ENCODE measurements at places on chromosomes 11 and 22.

- no peak for DNase-seq
Measured at GRCh38 chr11:133946541-133947318, 10.0 kb downstream of the IGSF9B start.

DNA sequence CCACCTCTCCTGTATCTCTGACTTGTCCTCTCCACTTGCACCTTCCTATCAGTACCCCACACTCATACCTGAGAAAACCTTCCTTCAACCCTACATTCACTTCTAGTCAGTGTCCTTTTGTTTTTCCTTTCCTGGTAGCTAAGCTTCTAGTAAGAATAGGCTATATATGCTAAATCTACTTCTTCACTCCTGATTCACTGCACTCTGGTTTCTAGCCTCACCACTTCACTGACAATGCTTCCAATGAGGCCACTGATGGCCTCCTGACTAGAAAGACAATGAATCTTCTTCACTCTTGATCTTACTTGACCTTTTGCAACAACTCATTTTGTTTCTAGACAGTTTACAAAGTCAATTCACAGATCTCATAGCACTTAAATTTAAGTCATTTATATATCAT, 52.0 kb downstream of the RELT start:
- no peak for DNase-seq

GRCh38 chr11:65298655-65299179, 15.9 kb upstream of the CDC42EP2 start:
- no peak for DNase-seq

- DNase-seq = no peak
Measured at GRCh38 chr22:43553451-43554258, 141.8 kb downstream of the MPPED1 start.

GRCh38 chr22:41280065-41280464, 5.9 kb downstream of the RANGAP1 start:
- DNase-seq = no peak

- DNase-seq = no peak
Measured at GRCh38 chr11:108670451-108670850, 5.6 kb downstream of the DDX10 start.

- no peak for DNase-seq
Measured at GRCh38 chr22:46011627-46012181, 34.7 kb upstream of the WNT7B start.

DNA sequence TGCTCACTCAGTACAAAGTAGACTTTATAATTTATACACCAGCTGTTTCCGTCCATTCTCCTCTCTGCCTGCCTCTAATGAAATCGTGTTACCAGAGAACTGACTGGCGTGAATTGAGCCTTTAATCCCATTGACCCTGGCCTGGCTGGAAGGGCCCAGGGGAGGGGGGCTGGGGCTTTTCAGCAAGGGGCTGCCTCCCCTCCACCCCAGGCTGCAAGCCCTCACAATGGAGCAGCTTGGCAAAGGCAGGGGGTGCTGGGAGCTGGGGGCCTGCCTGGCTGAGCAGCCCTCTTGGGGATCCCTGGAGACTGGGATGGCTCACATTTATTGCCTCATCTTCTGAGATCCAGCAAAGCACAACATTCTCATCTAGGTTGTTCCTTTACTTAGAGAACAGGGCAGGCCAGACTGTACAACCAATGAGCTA, 25.8 kb upstream of the LMO1 start:
- no peak for DNase-seq

DNA sequence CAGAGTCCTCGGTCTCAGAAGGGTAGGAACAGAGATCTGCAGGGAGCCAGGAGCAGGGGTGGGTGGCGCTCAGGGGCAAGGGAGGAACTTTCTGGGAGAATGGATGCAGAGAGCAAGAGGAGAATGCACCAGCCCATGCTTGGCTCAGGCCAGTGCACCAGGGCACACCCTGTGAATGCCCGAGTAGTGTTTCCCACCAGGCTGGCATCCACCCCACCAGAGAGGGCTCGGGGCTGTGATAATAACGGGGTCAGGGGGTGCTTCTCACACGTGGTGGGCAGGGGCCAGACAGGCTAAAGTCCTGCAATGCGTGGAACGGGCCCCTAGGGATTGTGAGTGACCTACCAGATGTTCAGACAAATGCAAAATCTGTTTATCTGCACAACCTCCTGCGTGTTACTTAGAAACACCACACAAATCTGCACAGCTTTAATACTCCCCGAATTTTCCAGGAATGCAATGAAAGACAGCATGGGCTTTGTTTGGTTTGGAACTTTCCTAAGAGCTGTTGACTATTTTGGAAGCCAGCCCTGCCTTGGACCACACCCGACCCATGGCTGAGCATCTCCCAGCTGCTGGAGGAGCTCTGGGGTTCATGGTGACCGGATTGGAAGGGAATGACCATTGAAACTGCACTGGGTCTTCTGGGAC, 368.3 kb downstream of the SHANK2 start:
- no peak for DNase-seq

GRCh38 chr11:133222425-133223330, 309.6 kb downstream of the OPCML start:
- DNase-seq = no peak

DNA sequence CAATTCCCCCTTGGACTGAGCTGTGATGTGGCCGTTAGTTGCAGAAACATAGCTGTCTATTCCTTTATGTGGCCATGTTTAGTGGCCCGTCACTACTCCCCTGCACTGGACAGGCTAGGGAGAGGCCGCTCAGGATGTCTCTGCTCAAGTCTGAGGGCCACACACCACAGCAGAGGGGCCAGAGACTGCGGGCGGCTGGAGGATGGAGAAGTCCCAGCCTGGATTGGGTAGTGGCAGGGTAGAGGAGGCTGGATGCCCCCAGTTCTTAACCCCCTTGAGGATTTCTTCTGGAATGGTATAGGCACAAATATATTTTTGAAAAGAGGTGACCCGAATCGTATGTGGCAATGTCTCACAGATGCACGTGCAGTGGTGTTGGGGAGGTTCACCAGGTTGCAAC, 116.4 kb upstream of the B3GAT1 start:
- no peak for DNase-seq

DNA sequence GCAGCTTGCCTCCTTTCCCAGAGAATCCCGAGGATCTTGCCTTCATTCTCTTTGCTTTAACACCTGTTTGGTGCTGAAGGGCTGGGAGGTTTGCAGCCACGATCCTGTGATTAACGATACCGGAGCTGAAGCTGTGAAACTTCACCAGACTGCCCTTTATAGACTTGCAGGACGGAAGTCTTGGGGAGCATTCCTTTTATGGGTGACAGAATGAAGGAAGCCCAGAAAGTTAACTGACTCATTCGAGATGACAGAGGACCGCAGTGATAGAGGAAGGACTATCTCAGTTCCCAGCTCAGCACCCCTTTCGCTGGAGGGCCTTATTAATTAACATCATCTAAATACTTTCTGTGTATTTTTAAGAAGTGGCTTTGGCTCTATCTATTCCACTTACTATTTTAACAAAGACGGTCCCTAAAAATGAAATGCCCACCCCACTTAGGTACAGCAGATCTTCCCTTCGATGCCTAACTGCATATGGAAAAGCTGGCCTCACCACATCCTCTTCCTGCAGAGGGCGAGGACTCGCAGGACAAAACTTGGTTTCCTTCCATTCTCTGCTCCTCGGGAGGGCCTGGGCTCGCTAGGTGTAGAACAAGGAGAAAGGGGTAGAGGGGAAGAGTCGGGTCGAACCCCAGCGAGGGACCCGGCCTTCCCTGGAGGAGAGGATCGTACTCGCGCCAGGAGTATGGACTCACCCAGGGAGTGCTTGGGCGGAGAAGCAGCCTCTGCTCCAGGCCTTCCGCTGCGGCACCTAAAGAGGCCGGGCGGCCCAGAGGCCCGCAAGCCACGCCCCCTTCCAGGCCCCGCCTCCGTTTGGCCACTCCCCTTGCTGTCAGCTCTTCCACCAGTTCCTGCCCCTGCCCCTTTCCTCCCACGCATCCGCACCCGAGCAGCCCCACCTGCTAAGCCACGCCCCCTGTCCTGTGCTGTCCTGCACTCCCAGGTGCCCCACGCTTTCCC, 30.7 kb upstream of the USP47 start:
- DNase-seq = no peak

GRCh38 chr11:47512701-47513100, 40.2 kb downstream of the CELF1 start:
- DNase-seq = no peak

DNA sequence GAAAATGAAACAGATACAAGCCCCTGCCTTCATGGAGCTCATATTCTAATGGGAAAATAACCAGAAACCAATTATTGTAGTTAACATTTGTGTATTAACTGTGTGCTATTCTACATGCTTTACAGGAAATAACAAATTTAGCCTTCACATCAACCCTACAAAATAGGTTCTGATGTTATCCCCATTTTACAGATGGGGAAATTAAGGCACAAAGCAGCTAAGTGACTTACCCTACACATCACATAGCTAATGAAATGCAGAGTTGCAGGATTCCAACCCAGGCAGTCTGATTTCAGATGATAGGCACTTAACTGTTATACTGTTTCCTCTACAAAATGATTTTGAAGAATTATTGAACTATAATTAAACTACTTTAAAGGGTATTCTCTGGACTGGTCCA, 43.7 kb downstream of the KMT5B start:
- DNase-seq = no peak

DNA sequence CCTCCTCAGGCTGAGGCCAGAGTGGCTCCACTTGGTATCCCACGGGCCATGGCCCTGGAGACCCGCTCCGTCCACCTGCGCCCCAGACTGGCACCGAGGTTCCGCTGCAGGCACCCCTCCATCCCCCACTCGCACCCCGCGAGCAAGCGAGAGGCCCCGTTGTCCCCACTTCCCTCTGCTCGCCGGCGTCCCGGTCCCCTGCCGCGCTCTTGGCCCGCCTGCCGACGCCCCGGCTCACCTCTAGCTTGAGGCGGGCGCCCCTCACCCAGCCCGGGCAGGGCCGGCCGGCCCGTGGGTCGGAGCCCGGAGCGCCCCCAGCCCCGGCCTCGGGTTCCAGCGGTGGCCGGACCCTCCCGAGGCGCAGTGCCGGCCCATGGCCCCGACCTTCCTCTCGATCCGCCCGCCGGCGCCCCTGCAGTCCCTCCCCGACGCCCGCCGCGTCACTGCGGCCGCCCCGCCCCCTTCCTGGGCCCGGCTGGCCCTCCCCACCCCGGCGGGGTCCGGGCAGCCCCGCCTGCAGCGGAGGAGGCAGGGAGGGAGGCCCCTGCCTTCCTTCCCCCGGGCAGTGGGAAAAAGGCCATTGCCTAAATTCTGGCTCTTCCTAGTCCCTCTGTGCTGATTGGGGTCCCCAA, at the start of gene PITPNM1:
PITPNM1 (minus strand) TSS at position 414 of the 632 bp plus-strand sequence. CDS start 1,183 bp downstream, outside the sequence.
- DNase-seq = peak; percentile 56

DNA sequence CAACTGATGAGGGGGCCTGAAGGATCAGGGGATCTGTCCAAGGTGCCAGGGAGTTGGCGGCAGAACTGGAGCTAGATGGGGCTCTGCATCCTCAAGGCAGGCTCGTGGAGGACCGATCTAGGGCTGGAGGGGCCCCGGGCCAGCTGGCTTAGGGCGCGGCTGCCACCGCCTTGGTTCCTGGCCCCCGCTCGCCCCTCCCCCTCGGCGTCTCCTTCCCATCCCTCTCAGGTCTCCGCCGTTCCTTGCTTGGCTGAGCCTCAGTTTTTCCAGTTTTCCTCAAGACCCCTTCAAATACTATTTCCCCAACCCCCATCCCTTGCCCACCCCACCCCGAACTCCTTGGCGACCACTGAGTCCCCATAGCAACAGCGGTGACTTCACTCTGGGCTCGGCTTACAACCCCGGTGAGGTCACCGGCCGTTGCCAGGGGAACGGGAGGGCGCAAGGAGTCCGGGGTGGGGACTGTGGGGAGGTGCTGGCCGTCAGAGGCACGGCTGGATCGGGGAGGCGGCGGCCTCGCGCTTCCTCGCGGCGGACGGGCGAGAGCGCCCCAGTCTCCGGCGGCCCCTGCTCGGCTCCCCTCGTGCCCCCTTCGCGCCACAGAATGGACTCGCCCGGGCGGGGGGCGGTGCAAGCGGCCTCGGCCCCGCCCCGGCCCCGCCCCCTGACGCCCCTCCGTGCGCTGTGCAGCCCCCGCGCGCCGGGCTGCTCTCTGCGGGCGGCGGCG, 7.5 kb downstream of the FREY1 start:
- DNase-seq = peak; percentile 50

- DNase-seq = no peak
Measured at GRCh38 chr11:43943931-43944751, 1.7 kb downstream of the C11orf96 start.

- no peak for DNase-seq
Measured at GRCh38 chr22:25829808-25830777, 88.1 kb downstream of the MYO18B start.

GRCh38 chr11:84590106-84590505, 1037.0 kb downstream of the DLG2 start:
- no peak for DNase-seq

GRCh38 chr11:46360878-46361277, 13.6 kb downstream of the DGKZ start:
- DNase-seq = no peak

- no peak for DNase-seq
Measured at GRCh38 chr11:1333091-1333772, 23.8 kb upstream of the TOLLIP start.

DNA sequence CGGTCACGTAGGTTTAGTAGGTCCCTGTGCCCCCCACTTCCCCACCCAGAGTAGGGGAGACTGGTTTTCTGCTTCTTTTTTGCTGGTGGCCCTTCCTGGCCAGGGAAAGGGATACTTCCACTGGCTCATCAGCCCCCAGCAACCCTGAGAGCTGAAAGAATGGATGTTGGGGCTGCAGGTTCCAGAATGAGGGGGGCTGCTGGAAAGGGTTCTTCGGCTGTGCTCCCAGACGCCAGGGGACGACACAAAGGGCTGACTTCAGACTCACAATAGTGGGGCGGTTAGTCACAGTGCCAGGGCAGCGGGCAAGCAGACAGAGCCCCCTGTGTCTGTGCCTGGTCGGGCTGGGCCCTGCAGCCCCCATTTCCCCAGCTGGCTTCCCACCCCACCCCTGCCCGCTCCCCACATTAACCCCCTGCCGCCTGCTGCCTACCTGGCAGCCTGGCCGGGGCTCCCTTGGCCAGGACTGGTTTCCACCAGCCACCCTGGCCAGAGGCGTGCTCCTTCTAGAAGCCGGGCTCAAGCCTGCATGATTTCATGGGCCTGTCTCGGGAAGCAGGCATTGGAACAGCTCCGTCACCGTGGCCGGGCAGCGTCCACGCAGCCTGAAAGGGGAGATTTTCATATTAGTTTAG, 79.1 kb upstream of the WNT7B start:
- no peak for DNase-seq

- DNase-seq = peak; percentile 68
Measured at GRCh38 chr22:39661842-39662685, 91.5 kb downstream of the CACNA1I start.

GRCh38 chr11:94769880-94770279, 1.7 kb downstream of the AMOTL1 start:
- no peak for DNase-seq

Data from effector CD4-positive, alpha-beta T cell (primary cell).